ENCODE measurements at places on chromosomes 1 and 21.

DNA sequence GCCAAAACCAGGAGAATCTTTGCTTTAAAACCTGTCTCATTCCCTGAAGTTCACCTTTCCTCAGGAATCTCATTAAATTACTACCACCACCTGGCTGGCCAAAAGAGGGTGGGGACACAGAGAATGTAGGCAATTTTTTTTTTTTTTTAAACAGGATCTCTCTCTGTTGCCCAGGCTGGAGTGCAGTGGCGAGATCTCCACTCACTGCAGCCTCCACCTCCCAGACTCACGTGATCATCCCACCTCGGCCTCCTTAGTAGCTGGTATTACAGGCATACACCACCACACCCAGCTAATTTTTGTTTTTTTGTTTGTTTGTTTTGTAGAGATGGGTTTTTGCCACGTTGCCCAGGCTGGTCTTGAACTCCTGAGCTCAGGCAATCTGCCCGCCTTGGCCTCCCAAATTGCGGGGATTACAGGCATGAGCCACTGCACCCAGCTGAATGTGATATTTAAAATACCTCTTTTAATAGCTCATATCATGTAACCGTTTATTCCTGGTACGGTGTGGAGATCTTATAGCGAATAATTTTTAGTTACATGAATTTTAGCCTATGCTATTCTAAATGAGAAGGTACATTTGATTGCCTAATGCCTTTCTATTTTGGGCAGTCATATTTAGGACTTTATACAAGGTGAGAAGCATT lies 84.5 kb downstream of the POU2F1 start:
- DNase-seq = no peak

GRCh38 chr1:84985365-84985764 lies 11.5 kb downstream of the MCOLN2 start:
- no peak for DNase-seq

DNA sequence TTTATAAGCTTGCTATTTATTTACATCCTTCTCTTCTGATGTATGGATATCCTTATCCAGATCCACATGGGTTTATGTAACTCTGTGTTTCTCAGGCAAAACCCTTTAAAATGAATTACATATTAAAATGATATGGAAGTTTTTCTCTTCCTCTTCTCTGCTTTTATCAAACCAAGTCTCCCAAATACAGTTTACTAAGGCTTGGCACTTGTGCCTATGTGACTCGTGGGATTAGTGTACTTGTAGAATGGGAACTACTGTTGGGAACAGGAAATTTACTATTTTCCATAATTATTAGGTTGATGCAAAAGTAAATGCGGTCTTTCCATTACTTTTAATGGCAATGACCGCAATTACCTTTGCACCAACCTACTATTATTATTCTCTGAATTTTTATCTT lies 14.8 kb downstream of the SIM2 start:
- no peak for DNase-seq

DNA sequence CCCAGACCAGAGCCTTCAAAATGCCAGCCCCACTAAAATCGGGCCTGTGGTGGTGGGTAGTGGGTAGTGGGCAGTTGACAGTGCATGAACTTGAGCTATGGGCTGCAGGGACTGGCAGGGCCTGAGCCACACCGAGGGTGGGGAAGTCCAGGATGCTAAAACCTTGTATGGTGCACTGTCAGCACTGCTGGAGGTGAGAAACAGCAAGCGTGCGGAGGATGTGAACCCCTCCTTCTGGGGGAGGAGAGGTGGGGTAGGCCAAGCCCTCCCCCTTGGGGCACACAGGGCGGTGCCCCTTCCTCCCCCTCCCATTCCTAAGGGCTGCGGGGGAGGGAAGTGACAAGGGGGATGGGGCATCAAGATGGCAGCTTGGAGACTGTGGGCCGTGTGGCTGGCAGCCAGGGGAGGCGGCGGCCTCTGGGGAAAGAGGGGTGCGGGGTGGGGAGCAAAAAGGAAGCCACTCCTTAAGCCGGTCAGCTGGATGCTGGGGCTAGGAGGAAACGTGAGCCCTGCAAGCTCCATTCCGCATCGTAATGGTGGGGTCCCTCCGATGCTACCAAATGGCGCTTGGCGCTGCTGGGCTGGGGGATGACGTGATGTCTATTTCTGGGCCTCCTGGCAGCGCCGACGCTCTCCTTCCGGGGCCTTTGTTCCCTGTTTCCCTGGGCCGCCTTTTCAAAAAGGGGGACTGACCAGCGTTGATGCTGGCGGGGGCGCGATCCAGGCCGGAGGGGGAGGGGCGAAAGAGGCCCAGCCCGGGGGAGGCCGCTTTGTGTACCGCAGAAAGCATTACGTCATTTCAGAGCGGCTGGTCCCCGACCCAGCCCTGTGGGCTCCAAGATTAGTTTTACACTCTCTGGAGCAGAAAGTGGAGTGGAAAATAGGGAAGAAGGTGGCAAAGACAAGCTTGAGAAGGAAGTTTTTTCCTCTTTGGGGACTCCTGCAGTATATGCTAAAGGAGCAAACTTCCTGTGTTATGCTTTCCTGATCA lies 809 bp downstream of the SYT11 start:
- DNase-seq = peak; percentile 58

- peak; percentile 53 for DNase-seq
These were observed 25.3 kb downstream of the YARS1 start for GRCh38 chr1:32791881-32792280.

GRCh38 chr1:185670187-185670627 lies 64.0 kb upstream of the HMCN1 start:
- DNase-seq = peak; percentile 13

DNA sequence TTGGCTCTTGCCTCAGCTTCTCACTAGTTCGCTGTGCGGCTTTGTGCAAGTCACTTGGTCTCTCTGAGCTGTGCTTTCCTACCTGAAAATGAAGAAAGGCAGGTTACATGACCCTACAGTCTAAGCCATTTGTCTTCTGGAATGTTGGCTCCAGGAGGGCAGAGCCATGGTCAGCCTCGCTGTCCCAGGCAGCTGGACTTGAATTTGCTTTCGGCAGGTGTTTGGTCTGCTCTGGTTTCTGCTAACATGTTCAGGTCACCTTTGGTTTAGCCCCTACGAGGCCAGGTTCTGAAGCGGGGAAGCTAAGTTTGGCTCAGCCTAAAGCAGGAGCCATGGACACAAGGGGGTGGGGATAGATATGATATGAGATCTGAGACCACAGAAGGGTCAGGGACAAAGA lies 19.1 kb downstream of the LRRC38 start:
- DNase-seq = no peak

GRCh38 chr1:41391834-41392527 lies 30.7 kb downstream of the FOXO6 start:
- DNase-seq = no peak

DNA sequence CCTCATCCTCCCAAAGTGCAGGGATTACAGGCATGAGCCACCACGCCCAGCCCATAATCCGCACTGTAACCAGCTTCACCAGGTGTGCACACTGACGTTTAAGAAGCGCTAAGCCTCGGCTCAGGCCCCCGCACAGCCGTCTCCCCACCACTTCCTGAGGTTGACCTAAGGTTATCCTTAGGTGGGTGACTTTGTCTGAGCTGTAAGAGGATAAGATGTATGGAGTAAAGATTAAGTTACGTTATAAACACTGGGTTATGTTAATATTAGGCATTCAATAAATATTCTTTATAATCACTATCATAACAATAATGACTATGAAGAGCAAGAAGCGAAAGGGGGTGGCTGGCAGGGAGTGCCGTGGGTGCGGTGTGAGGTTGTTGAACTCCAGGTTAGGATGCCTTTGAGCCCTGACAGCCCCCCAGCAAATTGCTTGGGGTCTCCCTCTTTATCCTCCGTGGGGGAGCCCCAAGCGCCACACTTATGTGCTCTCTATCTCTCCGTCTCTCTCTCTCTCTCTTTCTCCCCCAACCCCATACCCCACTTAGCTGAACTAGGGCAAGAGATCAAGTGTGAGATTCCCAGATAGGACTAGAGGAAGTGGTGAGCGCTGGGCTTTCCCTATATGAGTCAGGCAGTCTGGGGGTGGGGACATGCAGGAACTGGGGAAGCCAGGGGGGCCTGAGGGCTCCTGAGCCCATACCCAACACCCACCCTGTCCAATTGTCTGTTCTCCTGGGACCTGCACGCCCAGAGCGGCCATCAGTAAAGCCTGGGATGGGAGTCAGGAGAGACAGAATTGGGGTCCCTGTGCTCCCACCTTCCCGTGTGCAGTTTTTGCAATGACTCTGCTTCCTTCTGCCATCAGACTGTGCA lies 7.6 kb downstream of the EFHD2 start:
- peak; percentile 68 for DNase-seq

DNA sequence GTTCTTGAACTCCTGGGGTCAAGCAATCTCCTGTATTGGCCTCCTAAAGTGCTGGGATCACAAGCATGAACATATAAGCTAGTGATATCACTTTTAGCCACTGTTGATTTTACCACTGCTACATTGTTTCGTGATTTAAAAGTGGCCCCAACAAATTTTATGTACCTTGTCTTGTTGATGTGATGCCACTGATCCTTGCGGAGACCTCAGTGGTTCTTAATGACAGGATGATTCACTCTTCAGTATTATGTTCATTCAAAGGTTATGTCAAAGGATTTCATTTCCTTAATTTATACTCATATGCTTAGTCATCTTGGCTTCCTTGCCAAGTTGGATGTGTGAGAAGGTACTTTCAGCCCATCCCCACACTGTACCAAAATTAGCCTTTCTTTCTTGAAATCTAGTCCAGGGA lies 12.1 kb downstream of the PRKACB start:
- peak; percentile 84 for DNase-seq

- no peak for DNase-seq
These were observed 94.1 kb downstream of the NMNAT2 start for GRCh38 chr1:183323849-183324683.

GRCh38 chr1:21324368-21325141 lies 34.3 kb upstream of the ECE1 start:
- DNase-seq = peak; percentile 80

DNA sequence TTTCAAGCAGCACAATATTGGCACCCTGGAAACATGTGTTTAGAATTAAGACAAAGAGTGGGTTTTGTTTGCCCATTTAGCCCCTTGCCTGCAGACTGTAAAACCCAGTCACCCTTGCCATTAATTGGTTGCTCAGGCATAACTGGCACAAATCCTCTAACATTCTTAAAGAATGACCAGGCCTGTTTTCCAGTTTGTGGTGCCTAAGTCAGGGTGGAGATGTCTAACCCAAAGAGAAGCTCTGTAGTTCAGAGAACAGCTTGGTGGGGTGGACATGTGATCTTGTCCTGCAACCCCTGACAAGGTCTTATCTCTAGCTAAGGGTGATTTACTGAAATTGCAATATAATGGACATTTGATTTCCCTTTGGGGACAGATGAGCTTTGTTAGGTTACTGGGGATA lies 8.8 kb upstream of the ANGPTL7 start:
- DNase-seq = peak; percentile 62

- peak; percentile 31 for DNase-seq
These were observed 19.5 kb upstream of the ETV3 start for GRCh38 chr1:157157501-157158190.

- DNase-seq = no peak
These were observed 22.8 kb upstream of the C1orf174 start for GRCh38 chr1:3922851-3923250.

GRCh38 chr21:38660333-38661196 lies 145.2 kb upstream of the ETS2 start:
- no peak for DNase-seq

GRCh38 chr21:7916329-7917303 lies 2604.8 kb upstream of the TPTE start:
- DNase-seq = no peak

Measured in HCEC 1CT (cell line).